Activated CD4-positive, CD25-positive, alpha-beta regulatory T cell treated with anti-CD3 and anti-CD28 coated beads, Interleukin-2, amount 50 U/mL, for 72 hours (primary cell): ENCODE measurements at places on chromosomes 16 and 17.

DNA sequence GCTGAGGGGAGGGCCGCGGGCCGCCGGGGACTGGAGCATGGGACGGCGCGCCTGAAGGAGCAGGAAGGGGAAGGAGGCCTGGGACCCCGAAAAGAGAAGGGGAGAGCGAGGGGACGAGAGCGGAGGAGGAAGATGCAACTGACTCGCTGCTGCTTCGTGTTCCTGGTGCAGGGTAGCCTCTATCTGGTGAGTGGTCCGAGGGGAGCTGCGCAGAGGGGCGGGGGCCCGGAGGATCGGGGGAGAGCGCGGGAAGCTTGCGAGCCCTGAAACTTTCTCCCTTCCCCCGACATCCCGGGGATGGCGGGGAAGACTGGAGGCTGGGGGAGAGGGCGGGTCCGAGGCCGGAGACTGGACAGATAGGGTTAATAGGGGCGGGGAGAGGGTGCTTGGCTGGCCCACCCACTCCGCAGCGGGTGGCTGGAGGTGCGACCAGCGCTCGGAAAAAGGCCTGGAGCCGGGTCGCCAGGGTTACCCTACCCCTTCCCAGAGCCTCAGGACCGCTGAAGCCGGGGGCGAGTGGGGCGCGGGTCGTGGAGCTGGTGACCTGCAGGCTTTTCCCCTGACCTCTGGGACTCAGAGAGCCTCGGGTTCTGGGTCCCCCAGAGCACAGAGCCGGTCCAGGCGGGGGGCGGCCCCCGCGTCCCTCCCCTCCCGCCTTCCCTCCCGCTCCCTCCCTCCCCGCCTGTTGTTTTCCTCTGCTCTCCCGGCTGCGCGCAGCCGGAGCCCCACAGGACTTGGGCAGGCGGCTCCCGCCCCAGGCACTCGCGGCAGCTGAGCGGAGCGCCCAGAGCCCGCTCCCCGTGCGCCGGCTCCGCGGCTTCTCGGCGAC is 631 bp downstream of the NXPH3 start:
- no peak for DNase-seq

DNA sequence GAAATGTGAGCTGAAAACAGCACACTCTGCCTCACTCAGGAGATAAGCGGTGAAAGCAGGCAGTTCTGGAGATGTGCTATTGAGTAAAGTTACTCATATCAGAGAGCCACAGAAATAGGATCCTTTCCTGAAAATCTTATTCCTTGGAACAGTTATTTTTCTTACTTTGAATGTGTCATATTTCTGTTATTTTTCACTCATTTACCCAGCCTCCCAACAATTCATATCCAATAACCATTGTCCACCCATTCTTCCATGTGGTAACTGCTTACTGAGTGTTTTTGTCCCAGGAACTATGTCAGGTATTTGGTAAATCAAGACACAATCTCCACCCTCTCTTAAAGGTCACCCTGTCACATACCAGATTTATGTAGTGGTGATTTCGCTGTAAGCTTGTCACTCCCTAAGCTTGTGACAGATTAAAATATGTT is 144.9 kb downstream of the PARN start:
- DNase-seq: no peak

- no peak for DNase-seq
Observed at GRCh38 chr16:71409011-71409775, 32.7 kb downstream of the TLE7 start.

- no peak for DNase-seq
Observed at GRCh38 chr17:78316867-78317789, 42.7 kb downstream of the SOCS3 start.

DNA sequence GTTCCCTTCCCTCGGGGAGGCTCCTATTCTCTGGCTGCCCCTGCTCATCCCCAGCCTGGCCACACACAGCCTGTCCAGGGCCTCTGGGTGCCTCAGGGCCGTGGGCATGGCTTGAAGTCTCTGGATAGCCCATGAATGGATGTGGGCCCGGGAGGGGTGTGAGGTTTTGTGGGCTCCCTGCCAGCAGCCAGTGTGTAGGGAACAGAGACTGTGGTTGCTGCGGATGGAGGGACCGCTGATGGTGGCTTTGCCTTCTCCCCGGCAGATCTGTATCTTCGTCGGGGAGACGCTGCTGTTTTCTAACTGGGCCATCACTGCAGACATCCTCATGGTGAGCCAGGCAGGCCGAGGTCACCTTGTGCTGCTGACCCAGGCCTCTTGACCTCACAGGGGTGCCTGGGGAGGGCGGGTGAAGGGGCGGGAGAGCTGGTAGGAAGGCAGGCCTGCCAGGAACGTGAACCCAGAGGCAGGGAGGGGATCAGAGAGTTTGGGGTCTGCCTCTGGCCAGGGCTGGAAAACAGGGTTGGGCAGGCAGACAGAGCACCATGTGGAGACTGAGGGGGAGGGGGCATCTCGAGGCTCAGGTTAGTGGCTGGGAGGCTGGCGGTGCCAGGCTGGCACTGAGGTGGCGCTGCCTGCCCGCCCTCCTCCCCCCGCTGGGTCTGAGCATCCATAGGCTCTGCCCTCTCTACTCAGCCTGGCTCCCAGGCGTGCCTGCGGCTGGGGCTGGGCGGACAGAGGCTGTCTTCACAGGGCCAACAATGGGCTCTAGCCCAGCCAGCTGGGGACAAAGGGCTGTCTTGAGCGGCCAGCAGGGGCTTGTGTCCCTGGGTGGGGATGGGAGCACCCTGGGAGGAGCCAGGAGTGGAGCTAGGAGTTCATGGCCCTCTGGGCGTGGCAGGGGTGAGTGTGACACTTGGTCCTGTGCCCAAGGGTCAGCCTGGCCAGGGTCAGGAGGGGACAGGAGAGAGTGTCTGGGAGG is 21.4 kb downstream of the MYBBP1A start:
- DNase-seq: no peak

GRCh38 chr17:69451416-69452394 is 37.2 kb downstream of the MAP2K6 start:
- DNase-seq: no peak

- no peak for DNase-seq
Observed at GRCh38 chr17:80492343-80493136, 16.1 kb upstream of the NPTX1 start.

GRCh38 chr16:66551348-66551759 is 1.0 kb upstream of the CKLF start:
- no peak for DNase-seq

DNA sequence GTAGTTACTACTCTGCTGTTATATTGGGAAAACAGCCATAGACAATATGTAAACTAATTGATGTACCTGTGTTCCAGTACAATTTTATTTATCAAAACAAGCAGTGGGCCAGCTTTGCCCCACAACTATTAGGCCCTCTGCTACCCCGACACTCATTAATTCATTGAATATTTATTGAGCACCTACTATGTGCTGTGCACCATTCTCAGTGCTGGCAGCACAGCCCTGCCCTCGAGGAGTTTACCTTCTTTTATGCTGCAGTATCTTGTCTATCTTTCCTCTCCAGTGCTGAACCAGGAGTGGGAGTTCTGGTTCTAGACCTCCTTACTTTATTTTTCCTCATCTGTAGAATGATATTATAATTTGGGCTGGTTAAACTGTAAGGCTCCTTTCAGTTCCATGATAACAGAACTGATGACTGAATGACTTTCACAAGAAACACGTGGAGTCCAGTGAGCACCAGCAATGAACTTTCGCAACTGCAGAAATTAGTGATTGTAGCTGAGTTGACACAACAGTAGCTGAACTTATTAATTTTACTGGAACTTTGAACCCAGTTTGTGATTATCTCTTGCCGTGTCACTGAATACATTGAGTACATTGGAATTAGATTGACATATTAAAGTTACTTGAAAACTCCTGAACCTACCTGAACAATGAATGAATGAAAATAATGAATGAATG is 2.4 kb downstream of the GOSR2 start:
- no peak for DNase-seq

- DNase-seq: no peak
Observed at GRCh38 chr16:72856797-72857196, 191.1 kb downstream of the ZFHX3 start.

GRCh38 chr17:65020284-65020683 is 36.3 kb downstream of the GNA13 start:
- DNase-seq: no peak

DNA sequence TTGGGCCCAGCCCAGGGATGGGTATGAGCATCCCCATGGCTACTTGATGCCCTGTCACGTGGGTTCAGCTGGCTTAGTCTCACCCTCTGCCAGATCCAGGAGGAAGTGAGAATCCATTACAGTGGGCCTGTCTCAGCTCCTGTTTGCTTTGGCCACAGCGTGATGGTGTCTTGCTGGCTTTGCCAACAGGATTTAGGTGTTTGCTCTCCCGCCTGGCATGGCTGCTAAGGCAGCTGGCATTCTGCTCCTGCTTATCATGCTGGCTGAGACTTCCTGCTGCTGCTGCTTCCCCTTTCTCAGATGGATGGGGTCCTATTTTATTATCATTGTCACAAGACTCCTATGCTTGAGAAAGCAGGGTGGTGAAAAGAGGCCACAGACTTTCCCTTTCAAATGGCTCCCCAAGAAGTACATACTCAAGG is 28.3 kb upstream of the HOXB13 start:
- DNase-seq: no peak

GRCh38 chr16:1089439-1089821 is 6.6 kb downstream of the C1QTNF8 start:
- no peak for DNase-seq

DNA sequence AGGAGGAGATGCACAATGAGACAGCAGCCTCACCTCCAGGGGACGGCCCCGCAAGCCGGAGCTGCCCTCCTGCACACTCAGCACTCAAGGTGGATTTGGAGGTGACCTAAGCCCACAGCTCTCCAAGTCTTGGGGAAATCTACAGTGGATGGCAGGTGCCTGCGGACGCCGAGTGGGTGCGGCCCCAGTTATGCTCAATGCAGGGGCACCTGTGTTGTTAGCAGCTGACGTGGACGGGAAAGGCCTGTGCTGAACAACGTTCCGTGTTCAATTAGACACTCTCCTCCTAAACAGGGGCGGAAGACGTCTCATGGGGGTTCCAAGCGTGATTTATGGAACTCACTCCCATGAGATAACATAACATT is 22.0 kb upstream of the METRNL start:
- no peak for DNase-seq

GRCh38 chr16:85954927-85955519 is 56.1 kb downstream of the IRF8 start:
- DNase-seq: no peak

GRCh38 chr16:51818342-51818944 is 667.4 kb upstream of the SALL1 start:
- DNase-seq: no peak

DNA sequence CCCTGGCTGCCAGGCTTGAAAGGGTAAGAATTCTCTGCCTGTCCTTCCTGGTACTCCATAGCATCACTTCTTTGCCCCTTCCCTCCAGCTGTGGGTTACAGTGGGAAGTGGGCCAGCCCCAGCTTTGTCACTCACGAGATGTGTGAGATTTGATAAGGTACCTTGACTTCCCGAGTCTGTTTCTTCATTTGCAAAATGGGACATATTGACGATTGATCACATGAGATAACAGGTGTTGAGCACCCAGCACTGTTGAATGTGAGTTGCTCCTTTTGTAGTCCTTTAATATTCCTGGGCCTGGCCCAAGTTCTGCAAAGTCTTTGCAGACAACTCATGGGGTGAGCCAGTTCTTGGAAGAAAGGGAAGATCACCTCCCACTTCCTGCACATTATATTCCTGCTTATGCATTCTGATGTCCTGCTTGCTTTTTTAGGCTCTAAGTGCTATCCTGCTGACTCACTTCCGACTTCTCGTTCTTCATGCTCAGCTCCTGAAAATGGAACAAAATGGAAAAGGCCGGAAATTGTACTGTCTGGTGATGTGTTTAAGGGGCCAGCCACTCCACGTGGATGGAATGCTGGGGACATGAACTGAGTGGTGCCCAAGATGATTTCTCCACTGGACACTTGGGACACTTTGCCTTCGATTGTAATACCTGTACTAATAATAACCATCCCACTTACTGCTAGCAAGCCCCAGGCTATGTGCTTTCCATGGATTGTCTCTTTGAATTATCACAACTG is 8.3 kb upstream of the NLK start:
- no peak for DNase-seq

DNA sequence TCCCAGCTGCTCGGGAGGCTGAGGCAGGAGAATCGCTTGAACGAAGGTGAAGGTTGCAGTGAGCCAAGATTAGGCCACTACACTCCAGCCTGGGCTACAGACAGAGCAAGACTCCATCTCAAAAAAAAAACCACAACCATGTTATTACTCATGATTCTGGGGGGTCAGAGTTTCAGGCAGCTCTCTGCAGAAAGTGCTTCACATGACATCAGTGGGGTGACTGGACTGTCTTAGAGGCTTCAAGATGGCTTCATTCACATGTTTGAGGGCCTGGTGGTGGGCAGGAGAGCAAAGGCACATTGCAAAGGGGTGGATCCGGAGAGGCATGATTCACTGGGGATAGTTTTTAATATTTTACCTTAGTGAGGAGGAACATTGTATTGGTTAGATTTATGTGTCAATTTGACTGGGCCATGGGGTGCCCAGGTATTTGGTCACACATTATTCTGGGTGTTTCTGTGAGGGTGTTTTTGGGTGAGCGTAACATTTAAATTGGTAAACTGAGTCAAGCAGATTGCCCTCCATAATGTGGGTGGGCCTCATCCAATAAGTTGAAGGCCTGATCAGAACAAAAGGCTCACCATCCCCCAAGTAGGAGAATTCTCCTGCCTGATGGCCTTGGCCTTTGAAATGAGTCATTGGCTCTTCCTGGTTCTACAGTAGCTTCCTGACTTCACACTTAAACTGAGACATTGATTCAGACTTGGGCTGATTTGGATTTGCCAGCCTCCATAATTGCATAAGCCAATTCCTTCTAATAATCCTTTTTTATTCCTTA is 109.8 kb downstream of the GOSR1 start:
- no peak for DNase-seq

GRCh38 chr17:17134957-17135333 is 71.2 kb downstream of the PLD6 start:
- no peak for DNase-seq

GRCh38 chr16:68079626-68080344 is 5.4 kb upstream of the NFATC3 start:
- peak; percentile 73 for DNase-seq

DNA sequence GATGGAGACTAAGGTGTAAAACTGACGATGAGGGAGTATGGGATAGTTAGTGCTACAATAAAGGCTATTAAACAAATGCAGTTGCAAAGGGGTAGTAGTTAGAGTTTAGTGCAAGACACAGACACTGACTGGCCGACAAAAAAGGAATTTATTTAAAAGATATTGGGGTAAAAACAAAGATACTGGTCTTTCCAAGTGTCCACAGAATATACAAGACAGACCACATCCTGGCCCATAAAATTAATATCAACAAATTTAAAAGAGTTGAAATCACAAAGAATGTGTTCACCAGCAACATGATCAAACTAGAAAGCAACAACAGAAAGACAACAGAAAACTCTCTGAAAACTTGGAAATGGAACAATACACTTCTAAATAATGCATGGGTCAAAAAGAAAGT is 54.7 kb downstream of the CFDP1 start:
- DNase-seq: no peak

GRCh38 chr16:3004319-3004718 is 8.4 kb upstream of the CLDN9 start:
- DNase-seq: no peak

- no peak for DNase-seq
Observed at GRCh38 chr16:17949141-17949981, 387.2 kb downstream of the NPIPA8 start.
